ENCODE measurements at places on chromosomes 1 and 21.
A peak's percentile ranks its signal among the peaks of the same experiment; 100 is the strongest.

- no peak for DNase-seq
Measured at GRCh38 chr1:93537396-93537795, 89.5 kb downstream of the FNBP1L start.

- no peak for DNase-seq
Measured at GRCh38 chr21:17976691-17977090, 157.5 kb upstream of the C21orf91 start.

DNA sequence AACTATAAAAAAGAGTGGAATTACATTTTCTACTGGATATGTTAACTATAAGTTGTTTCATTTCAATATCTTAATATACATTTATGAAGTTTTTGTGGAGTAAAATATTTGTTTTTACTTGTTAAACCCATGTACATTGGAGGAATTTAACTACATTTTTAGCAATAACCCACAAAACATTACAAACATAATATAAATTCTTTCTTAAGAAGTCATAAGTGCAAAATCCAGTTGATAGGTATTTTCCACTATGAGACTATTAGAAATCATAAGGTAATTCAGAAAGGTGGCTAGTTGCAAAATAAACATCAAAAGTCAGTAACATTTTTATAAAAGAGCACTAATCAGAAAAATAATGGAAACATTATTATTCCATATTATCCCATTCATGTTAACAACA lies 73.9 kb upstream of the RRP15 start:
- DNase-seq, result no peak

DNA sequence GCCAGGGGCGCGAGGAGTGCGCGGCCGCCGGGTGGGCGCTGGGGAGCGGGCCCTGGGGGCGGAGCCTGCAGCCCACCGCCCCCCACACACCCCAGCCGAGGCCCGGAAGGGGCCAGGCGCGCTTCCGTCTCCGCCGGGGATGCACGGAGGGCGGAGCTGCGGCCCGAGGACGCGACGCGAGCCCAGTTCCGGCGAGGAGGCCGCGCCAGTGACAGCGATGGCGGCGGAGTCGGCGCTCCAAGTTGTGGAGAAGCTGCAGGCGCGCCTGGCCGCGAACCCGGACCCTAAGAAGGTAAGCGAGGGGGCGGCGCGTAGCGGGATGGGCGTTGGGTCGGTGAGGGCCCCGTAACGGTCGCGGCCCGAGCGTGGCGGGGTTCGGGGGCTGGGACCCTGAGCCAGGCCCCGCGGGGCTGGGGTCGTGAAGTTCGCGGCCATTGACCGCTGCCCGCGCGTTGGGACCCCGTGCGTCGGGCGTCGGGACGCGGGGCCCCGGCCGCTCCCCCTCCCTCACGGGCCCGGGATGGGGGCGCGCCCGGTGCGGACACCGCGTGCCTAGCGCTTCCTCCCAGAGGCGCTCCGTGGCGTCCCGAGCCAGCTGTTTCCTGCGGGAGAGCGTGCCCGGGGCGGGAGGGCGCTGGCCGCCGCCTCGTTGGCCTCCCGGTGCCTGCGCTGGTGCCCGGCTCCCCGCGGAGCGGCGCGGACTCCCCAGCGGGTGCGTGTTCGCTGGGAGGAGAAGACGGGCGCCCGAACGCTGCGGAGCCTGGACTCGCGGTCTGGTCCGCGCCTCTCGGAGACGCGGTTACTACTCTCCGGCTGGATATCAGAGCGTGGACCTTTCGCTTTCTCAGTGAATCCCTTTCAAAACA lies at the start of gene ELOA:
ELOA (plus strand) TSS at position 185 of the 866 bp plus-strand sequence; CDS start at position 218, 33 bp downstream.
- peak; percentile 89 for DNase-seq

- DNase-seq, result no peak
Measured at GRCh38 chr1:9250411-9251381, 16.1 kb downstream of the H6PD start.

Measured in activated CD8-positive, alpha-beta memory T cell treated with anti-CD3 and anti-CD28 coated beads, Interleukin-2, amount 50 U/mL, for 48 hours (primary cell).